ENCODE measurements at places on chromosomes 5 and 9. TPM values are rescaled to one million over a fixed set of nuclear protein-coding genes. Genes with fewer than 3 reads are reported as not detected.

GRCh38 chr5:177957241-177957640 lies 38.8 kb downstream of the PROP1 start:
- ATAC-seq = no peak

- ATAC-seq = no peak
Observed at GRCh38 chr9:36382484-36382883, 17.6 kb downstream of the RNF38 start.

- ATAC-seq = no peak
Observed at GRCh38 chr5:180898621-180899246, at the start of gene BTNL8. Gene BTNL8, plus strand, starts transcription at chr5:180899159. Its CDS starts 152 bp downstream, at chr5:180899311.

DNA sequence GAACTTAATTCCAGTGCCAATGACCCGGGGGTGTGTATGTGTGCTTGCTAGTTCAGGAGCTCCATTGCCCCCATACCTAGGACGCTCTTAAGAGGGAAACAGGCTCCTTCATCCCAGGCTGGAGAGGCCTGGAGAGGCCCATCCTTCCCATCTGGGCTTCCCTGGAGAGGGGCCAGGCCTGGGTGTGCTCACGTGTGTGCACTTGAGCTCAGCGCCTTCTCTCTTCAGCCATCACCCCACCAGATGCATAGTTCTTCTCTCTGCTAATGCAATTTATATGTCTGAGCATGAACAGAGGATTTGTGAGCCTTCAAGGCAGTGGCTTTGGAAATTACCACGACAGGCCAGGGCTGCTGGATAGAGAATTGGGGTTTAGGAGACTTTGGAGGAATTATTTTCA lies 48.6 kb upstream of the SHB start:
- ATAC-seq = no peak

DNA sequence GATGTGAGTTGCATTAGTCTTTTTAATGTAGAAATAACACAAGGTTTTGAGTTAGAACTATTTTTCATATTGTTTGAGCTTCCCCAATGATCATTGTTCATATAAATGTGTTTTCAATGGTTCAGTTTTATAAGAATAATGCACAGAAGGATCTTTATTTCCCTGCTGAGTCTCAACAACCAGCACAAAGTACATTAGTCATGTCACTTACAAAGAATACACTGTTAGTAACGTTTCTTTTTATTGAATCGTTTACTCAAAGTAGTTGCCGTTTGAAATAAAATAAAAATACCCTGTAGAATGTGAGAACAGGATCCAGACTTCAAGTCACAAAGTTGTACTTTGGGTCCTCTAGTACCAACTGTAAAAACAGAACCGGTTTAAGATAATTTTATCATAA lies 41.5 kb downstream of the ERCC8 start:
- no peak for ATAC-seq

DNA sequence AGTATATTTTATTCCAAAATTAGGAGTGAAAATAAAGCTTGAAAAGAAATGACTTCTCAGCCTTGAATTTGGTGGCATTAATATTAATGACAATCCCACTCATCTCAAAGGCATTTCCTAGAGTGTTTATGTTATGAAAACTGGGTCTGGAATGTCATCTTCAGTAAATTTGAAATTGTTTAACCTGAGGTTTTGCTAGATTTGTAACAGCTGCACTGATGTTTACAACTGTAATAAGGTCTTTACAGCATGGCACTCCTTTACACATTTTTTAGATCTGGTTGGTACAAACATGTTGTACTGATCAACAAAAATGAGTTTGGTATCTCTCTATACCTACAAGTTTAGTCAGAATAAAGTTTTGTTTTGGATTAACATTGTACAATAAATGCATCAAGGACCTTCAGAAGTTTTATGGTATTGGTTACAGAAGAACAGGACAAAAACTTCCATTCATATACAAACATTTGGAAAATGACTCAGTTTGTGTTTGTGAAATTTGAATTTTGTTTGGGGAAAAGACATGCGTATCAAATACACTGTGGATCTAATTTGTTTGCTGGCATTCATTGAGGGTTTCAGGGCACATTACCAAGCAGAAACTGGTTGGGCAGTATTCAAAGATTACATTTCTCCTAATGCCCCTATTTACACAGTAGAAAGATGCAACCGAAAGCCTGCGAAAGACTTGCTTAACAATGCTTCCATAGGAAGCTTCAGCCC lies 11.6 kb downstream of the FANCC start:
- no peak for ATAC-seq

GRCh38 chr5:83554686-83555085 lies 83.1 kb downstream of the VCAN start:
- ATAC-seq = no peak

DNA sequence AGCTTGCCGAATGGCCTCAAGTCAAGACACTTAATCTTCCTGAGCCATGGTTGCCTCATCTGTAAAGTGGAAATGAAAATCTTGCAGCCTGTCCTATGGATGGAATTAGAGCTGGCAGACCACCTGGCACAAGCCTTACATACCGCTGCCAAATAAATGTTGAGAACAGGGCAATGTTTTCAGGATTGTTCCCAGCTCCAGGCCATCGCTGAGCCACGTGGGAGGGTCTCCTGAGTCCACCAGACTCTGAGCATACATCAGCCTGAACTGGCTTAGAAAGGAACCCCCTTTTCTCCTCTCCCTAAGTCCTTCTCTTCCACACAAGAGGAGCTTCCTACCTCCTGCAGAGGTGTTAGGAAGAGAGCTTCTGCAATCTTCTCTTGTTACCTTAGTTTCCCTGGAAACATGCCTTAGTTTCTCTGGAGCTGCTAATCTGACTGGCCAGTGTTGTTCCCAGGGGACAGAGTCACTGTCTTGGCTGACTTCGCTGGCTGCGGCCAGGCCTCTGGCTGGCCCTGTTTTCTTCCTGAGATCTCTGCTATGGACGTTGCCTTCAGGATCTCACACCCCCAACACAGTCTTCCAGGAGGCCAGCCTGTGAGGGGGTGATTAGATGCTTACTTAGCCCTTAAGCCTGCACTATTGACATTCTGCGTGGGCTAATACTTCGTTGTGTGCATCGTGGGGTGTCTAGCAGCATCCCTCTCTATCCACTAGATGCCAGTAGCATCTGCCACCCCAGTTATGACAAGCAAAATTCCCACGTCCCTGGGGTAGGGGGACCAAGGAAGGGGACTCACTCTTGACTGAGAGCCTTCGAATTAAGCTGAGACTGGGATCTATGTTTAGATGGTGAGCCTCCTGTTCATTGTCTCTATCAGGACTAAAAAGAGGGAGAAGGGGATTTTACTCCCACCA lies 62.2 kb downstream of the BOD1 start:
- ATAC-seq = no peak

DNA sequence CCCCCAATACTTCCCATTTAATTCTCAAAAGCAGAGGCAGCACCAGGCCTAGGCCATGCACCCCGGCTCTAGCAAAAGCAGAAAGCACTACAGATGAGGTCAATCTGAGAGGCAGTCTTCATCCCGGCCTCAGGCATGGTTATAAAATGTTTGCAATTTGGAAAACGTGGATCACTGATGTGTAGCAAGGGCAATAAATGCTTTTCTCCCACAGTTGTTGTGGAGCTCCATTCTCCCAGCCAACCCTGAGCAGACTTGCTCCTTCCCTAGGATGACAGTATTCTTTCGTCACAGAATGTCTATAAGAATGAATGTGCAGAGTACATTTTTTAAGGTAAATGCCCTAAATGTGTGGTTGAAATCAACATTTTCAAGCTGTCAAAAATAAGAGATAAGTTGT lies 157.3 kb upstream of the DAPK1 start:
- no peak for ATAC-seq

GRCh38 chr5:178826216-178826615 lies 33.5 kb upstream of the ZNF354B start:
- ATAC-seq = peak; percentile 98

- no peak for ATAC-seq
Observed at GRCh38 chr9:13078164-13078563, 201.3 kb downstream of the MPDZ start.

DNA sequence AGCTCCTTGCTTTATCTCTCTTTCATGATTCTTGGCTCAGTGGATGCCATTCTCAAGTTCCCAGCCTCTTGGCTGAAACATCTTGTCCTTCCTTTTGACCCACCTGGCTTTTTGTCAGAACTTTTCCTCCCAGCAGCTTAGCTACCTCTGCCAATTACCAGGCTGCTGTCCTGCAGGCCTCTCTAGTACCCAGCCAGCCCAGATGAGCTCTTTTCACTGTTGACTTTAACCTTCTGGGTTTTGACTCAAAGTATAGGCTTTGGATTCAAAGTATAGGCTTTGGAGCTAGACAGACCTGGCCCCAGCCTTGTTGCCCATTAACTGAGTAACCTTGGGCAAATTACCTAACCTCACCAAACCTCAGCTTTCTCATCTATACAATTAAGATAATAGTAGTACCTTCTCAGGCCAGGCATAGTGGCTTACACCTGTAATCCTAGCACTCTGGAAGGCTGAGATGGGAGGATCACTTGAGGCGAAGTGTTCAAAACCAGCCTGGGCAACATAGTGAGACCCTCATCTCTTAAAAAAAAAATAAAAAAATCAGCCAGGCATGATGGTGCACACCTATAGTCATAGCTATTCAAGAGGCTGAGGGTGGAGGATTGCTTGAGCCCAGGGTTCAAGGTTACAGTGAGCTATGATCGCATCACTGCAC lies 6.6 kb upstream of the TMEFF1 start:
- no peak for ATAC-seq

Gene SH3PXD2B
- total RNA-seq = 16.5 TPM

Gene FBP1
- 1.2 TPM for total RNA-seq

Gene FOXD4L6
- total RNA-seq = not detected

Gene C9orf153
- total RNA-seq = 0.12 TPM

Gene SURF2
- total RNA-seq = 25.6 TPM

Gene DPYSL3
- 5.1 TPM for total RNA-seq

Gene PCDHGA3
- 0.76 TPM for total RNA-seq

Gene PCDHB6
- total RNA-seq = 0.16 TPM
